ENCODE measurements at places on chromosomes 7 and 10. TPM values are rescaled to one million over a fixed set of nuclear protein-coding genes. Genes with fewer than 3 reads are reported as not detected.

The OR2F1 gene
- total RNA-seq, result not detected

The PRPS1L1 gene
- total RNA-seq, result not detected

The MARCHF5 gene
- 5.4 TPM for total RNA-seq

The AKR1B1 gene
- total RNA-seq, result 61.8 TPM

Data from bronchus fibroblast of lung (primary cell).